ENCODE measurements at places on chromosomes 12 and 14.

DNA sequence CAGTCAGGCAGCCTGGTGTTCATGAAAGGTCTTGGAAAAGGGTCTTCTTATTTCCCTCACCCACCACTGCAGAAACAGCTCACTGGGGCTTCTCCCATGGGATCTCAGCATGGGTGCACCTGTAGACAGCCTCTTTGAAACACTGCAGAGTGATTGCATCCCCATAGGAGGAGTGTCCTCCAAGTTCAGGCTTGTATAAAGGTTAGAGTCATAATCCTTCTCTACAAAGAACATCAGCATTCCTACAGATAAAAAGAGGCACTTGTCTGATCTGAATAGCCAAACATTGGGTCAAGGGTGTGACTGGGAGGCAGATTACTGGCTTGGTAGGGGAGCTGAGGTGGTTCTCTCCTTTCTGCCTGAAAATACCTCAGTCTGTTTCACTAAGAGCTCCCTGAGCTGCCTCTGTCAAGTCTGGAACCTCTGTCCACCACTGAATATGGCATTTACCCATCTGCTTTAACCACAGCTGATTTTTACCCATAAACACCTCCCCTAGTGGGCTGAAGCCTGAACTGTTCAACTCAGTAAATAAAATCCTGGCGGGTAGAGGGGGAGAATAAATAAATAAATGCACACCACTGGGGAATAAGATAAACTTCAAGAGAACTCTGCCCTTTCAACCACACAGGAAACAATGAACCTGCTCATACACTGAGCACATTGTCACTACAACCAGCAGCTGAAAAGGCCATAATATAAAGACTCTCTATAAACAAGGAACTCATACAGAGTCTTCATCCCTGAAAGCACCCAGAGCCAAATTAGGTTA is 120.7 kb upstream of the SCAF11 start:
- no peak for DNase-seq

DNA sequence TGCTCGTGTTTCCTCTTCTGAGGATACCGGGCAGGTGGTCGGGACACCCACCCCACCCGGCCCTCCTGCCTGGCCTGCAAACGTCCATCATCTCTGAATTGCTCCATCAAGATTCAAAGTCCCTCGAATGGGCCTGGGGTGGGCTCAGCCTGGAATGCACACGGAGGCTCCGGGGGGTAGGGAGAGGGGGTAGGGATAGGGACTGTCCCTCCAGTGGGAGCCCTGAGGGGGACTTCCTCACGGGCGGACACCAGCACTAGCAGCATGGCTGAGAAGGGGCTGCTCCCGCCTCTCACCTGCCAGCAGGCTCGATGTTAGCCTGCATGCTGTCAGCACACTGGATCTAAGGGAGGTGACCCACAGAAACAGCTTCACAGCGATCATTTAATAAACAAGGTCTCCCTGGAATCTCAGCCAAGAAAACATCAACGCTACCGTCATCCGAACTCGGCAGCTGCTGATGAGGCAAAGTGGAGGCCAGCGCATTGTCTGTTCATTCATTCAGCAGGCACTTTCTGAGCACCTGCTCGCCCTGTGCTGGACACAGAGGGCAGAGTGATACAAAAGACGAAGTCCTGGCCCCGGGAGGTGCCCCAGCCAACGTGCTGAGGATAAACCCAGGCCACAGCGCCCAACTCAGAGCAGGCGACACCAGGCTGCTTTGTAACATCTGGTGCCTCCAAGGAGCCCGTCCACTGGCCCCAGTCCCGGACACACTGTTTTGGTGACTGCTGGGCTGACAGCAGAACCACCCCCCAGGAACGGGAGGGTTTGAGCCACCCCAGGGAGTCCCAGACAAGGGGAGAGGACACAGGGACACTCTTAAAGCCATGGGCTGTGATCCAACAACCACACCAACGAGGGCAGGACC is 6.3 kb downstream of the TMEM179 start:
- no peak for DNase-seq

GRCh38 chr12:64080319-64081007 is 141.6 kb downstream of the KICS2 start:
- no peak for DNase-seq

- DNase-seq = no peak
Measured at GRCh38 chr12:29711381-29711780, 72.4 kb downstream of the TMTC1 start.

GRCh38 chr12:4445156-4446101 is at the start of gene FGF6:
FGF6 (minus strand) TSS chr12:4445815; CDS start chr12:4445570, 245 bp downstream.
- no peak for DNase-seq

GRCh38 chr14:92373336-92373735 is 50.4 kb downstream of the SLC24A4 start:
- DNase-seq = no peak

DNA sequence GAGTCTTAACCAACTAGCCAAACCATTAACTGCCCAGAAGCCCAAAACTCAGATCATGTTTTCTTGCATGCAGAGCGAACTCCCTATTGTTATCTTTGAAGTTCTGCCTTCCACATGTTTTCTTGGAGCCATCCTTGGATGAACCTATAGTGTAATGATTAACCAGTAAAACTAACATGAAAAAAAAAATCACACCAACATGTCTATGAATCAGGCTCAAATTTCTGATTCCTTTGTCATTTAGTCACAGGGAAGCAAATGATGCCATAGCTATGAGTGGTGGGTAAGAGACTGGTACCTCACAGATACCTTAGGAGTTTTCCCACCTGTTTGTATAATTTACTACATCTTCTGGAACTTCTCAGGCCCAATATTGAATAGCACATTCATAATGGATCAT is 70.7 kb downstream of the PTPRO start:
- no peak for DNase-seq

Data from CD4-positive, alpha-beta T cell treated with Interleukin-6 for 4 hours (primary cell).